Mucosa of descending colon (tissue), 3 donors: ENCODE measurements at places on chromosomes 2 and 18. TPM values are rescaled to one million over a fixed set of nuclear protein-coding genes. Genes with fewer than 3 reads are reported as not detected.

The EPB41L3 gene
- total RNA-seq: 97.3 TPM

The AP1S3 gene
- total RNA-seq: 3.5 TPM

The HOXD9 gene
- total RNA-seq: 2.1 TPM

The STARD6 gene
- total RNA-seq: not detected

The MC2R gene
- total RNA-seq: not detected

The C2orf72 gene
- total RNA-seq: 13.7 TPM

The IL1R1 gene
- total RNA-seq: 17.8 TPM

The CTLA4 gene
- total RNA-seq: 0.14 TPM

DNA sequence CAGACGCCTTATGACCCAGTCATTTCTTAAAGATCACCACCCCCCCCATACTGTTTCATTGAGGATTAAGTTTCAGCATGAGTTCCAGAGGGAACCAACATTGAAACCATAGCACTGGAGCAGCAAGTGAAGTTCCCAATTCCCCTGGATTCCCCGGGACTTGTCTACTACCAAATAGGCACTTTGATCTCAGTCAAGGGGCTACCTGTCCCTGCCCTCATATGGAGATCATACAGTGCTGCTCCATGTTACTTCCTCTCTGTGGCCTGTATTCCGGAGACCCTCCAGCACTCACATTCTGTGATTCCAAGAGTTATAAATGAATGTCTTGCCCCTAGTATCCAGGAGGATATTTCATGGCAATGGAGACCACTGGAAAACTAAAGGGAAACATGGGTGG, 42.5 kb downstream of the RNF144A start:
- DNase-seq: no peak

DNA sequence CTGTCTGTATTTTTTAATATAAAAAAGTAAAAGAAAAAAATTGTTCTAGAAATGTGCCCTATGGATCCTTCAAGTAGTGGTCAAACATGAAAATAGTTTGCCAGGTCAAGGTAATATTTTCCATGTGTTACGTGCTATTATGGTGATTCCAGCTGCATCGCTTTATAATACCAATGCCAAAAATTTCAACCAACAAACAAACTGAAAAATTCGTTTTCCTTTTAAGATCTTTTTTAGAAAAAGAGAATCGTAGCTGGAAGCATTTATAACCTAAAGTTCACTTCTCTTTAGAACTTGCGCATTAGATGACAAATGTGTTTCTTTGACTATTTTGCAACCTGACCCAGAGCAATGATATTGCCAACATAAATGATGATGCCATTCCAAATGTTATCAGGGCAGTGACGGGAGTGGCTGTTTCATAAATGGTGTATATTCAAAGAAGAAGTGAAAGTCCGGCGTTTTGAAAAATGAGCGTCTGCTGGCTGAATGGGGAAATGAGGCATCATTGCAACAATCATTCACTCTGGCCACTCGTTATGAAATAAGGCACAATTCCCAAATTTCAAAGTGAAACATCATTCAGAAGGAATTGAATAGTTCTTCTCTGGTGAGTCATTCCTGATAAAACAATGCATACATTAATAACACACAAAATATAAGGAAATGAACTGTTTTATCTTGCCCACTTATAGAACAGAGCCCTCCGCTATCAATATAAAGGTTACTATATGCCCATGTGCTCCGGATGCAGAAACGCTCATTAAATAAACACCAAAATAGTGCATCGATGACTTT, 297.4 kb downstream of the TGIF1 start:
- DNase-seq: no peak

DNA sequence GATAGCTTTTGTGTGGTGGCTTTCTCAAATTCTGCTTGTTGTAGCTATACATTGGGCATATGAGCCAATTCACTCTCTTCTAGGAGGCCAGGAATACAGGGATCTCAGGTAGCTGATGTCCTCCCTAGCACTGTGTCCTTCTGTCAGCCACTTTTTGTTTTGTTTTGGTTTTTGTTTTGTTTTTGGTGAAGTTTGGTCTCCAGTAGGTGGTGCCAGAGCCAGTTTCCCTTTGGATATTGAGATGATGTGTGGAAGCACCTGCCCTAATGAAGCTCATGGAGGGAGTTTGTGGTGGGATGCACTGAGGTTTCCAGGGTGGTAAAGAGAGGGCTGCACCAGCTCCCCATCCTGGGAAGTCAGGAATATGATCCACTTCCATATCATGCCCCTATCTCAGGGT, 100.5 kb upstream of the VWC2L start:
- no peak for DNase-seq

DNA sequence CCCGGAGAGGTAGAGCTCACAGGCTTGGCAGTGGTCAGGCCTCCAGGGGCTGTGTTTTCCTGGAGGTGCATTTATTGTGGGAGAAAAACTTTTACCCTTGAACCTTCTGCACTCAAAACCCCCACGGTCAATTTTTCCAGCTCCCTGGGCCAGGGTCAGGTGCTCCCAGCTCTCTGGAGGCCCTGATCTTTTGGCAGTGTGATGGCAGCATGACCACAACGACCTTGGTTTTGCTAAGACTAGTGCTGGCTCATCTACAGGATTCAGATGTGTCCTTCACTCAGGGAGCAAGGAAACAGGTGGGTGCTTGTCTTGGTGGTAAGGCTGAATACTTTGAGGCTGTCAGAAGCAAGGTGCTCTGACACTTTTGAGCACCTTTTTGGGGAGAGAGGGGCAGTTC, 92.3 kb downstream of the CCDC93 start:
- DNase-seq: no peak

DNA sequence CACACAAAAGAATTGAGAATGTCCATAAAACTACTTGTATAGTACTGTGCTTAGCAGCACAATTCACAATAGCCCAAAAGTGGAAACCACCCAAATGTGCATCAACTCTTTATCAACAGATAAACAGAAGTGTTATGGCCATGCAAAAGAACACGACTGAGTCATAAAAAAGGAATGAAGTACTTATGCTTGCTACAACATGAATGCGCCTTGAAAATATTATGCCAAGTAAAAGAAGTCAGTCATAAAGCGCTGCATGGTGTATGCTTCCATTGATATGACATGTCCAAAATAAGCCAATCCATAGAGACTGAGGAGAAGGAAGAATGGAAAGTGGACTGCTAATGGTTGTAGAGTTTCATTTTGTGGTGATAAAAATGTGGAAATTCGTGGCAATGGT, 12.1 kb upstream of the MAP2 start:
- DNase-seq: no peak

GRCh38 chr2:222747526-222748160, 76.2 kb downstream of the MOGAT1 start:
- DNase-seq: no peak

DNA sequence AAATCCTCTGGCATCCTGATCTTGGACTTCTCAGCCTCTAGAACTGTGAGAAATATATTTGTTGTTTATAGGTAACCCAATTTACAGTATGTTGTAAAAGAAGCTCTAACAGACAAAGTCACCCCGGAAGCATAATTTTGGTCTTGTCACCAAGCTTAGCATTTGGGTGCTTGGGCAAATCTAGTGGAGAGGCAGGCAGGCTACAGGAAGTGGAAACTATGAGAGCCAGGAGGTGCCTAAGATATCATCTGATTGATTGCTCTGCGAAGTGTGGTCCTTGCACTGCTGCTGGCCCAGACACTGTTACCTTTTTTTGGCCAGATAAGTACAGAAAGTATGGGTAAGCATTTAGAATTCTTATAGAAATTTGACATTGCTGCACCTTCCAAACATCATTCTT, 102.9 kb downstream of the CDC42EP3 start:
- no peak for DNase-seq

GRCh38 chr2:112870841-112871835, 34.6 kb upstream of the IL1B start:
- DNase-seq: no peak

DNA sequence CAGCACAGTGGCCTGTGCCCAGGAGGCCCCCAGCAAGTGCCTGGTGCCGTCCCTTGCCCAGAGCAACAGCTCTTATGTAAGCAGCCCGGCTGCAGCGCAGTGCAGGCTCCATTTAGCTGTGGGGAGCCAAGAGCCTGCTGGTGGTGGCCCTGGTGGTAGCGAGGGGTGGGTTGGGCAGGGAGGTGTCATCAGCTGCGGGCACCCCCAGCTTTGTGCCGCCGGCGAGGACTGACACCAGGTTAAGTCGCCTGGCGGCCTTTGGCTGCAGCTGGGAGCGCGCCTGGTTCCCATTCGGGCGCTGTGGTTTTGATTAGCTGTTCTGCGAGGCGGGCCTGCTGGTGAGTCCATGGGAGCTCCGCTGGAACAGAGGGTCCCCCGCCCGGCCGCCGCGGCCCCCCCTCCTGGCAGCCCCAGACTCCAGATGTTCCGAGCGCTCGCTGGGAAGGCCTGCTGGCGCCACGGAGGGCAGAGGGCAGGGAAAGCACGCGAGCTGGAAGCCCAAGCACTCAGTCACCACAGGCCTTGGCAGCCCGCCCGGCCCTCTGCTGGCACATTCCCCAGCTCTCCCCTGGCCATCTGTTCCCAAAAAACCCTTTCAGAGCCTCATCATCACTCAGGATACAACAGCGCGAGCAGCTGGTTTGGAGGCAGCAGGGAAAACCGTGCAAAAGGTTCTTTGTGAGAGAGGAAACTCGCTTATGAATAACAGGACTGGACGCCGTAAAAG, 18.4 kb downstream of the ATOH8 start:
- DNase-seq: peak; percentile 91

GRCh38 chr18:61943175-61943964, 50.6 kb upstream of the RNF152 start:
- DNase-seq: no peak

- no peak for DNase-seq
Observed at GRCh38 chr2:151264157-151264825, 2.6 kb upstream of the RBM43 start.

GRCh38 chr2:226066391-226066790, 666.9 kb downstream of the NYAP2 start:
- DNase-seq: no peak

DNA sequence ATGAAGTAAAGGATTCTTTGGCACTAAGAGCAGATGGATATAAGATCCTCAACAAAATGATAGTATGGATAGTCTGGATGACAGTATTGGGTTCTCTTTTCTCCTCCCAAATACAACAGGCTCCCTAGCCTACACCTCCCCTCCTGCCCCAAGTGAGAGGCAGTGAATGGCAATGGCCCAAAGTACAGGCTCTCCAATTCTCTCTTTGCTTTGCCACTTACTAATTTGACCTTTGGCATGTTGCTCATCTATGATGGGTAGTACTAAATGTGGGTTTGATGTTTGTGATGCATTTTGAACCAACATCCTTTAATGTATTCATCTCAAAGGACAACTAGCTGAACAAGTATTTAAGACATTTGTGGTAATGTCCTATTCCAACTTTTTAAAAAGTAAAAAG, 65.9 kb downstream of the EIF5B start:
- no peak for DNase-seq

- no peak for DNase-seq
Observed at GRCh38 chr2:52395912-52396311, 1364.0 kb upstream of the NRXN1 start.

- no peak for DNase-seq
Observed at GRCh38 chr2:141381946-141382345, 748.9 kb downstream of the LRP1B start.

DNA sequence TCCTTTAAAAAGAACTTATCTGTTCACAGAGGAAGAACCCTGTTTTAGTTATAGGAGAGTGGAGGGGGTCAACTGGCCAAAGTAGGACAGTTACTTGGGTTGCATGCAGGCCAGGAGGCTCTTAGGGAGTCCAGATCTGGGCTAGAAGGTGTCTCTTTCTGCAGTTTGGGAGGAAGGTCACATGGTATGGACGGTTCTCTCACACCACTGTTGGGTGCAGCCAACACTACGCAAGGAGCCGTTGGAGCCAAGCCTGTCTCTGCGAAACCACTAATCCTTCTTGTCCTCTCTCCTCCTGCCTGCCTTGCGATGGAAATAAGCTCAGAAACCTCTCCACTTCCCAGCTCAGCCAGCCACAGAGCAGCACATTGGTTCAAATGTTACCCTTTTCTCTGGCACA, 105.9 kb upstream of the TGFA start:
- DNase-seq: no peak

GRCh38 chr2:43024515-43025011, 201.8 kb downstream of the ZFP36L2 start:
- DNase-seq: peak; percentile 85

DNA sequence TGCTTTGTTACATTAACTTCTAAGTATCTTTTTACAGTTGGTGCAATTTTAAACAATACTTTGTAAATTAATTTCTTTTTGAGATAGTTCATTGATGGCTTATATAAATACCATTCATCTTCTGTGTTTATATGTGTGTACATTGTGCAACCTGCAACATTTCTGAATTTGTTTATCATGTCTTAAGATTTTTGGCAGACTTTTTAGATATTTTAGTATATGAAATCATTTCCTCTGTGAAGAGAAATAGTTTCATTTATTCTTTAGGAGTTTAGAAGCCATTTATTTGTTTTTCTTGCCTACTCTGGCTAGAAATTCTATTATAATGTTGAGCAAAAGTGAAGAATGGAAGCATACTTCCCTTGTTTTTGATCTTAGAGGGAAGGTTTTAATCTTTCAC, 337.8 kb upstream of the DSEL start:
- DNase-seq: no peak

DNA sequence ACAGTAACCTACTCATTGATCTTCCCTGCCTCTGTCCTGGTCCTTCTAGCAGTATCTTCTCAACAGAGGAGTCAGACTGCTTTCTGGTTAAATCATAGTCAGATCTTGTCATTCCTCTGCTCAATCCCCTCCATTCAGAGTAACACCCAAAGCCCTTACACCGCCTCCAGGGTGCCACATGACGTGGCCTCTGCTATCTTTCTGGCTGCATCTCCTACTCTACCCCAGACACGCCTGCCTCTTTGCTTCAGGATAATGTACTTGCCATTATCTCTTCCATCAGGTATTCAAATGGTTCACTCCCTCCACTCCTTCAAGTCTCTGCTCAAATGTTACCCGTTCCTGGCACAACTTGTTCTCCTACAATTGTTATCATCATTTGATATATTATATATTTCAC, 36.3 kb upstream of the ACVR2A start:
- DNase-seq: no peak

DNA sequence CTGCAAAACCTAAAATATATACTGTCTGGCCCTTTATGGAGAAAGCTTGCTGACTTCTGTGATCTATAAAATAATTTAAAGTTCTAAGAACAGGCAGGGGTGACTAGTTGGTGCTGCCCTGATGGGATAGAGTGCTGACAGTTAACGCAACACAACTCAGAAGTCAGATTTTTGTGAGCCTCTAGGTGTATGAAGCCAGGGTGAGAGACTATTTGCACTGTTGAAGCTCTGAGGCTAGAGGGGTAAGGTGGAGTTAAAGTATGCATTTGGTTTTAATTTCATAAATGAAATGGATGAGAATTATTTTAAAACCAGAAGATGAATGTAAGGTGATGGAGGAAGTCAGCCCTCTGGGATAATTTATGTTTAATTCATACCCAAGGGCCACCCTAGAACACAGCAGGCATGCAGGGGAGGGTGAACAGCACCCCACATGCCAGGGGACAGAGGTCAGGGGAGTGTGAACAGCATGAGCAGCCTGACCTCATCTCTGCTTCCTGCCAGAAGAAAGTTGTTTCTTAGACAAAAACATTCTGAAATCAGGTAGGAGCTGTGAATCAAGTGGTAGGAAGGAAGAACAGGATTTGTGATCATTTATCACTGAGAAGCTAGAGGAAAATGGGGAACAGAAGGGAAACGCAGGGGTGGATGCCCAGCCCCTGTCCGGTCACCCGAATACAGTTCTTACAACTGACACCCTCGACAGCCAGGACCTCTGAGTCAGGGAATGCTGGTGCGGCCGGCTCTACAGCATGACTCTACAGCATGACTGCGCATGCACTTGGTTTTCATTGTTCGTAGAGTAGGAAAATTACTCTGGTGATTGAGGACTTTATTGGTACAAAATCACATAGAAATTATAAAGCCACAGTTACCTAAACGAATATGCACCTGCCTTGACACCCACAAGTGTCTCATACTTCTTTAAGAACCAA, 93.1 kb downstream of the MBP start:
- no peak for DNase-seq
